Astrocyte (in vitro differentiated cells and primary cell): ENCODE measurements at places on chromosomes 16 and 17.
A peak's percentile ranks its signal among the peaks of the same experiment; 100 is the strongest.

- DNase-seq: no peak
Measured at GRCh38 chr16:85501900-85502299, 111.2 kb upstream of the GSE1 start.

- no peak for DNase-seq
Measured at GRCh38 chr16:77442078-77442477, 7.2 kb upstream of the ADAMTS18 start.

- DNase-seq: peak; percentile 95
Measured at GRCh38 chr16:28181515-28181914, 30.2 kb downstream of the XPO6 start.

DNA sequence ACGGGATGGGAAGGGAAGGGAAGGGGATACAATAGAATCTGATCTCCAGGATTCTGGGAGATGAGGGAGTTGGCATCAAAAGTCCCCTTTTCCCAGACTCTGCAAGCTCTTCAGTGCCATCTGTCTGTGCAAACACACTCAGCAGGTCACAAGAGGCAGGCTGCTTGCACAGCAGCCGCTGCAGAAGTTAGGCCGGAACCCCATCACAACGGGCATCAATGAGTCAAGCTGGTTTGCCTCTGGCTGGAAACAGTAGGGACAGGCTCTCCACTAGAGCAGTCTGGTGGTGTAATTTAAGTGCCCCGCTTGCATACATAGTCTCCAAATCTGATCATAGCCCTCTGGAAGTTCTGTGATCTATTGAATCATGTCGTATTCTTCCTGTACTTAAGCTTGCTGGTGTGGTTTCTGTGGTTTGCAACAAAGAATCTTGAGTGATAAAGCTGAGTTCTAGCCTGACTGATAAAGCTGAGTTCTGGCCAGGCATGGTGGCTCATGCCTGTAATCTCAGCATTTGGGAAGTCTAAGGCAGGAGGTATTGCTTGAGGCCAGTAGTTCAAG is 33.7 kb upstream of the KDM8 start:
- peak; percentile 99 for DNase-seq

DNA sequence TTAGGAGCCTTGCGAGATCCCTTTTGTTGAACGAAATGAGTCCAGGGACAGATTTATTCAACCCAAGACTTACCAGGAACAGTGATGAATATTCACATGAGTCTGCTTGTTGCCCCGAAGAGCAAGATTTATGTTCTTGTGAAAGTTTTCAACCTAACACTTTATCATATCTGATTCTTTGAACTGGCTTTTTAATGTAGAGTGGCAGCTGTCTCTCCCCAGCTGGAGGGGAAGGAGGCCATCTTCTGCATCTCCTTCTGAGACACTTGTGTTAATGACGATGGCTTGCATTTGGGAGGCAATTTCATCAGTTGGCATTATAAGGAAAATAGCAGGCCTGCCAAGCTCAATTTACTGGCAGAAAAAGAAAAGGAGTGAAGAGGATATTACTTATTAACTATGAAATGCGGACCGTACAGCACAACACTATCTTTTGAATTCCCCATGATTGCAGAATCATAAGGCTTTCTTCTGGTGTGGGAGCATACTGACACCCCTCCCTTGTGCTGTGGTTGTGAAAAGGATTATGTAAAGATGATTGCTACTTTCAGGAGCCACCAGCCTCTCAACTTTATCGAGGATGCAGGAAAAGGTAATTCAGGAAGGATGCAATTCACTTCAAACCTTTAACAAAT is 35.7 kb downstream of the SMARCE1 start:
- DNase-seq: no peak

- no peak for DNase-seq
Measured at GRCh38 chr16:82322177-82322576, 152.2 kb upstream of the MPHOSPH6 start.

DNA sequence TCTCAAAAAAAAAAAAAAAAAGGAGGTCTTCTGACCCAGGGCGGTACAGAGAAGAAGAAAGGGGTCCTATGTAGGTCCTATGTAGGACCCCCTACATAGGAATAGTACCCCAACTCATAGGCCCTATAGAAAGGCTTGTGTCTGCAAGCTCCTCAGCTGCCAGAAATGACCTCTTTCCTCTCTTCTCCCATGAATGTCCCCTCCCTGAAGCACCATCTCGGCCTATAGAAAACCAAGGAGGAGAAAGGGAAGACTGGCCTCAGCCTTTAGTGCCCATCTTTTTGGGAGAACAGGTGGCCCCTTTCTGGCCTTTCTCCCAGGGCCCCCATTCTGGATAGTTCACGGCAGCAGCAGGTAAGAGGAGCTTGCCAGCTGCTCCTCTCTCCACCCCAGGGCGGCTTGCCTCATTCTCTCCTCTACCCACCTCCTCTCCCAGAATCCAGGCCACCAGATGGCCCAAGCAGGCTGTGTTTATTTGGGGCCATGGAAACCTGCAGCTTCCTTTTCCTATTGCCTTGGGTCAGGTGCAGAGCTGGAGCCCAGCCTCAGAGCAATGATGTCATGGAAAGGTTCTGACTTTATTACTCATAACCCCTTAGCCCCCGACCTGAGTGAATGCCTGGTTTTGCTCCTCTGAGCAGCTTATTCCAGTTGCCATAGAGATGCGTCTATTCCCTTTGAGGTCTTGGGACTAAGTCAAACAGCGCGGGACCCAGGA is 1.6 kb upstream of the MRPL58 start:
- DNase-seq: peak; percentile 30

- DNase-seq: no peak
Measured at GRCh38 chr17:887551-888209, 91.9 kb downstream of the NXN start.

DNA sequence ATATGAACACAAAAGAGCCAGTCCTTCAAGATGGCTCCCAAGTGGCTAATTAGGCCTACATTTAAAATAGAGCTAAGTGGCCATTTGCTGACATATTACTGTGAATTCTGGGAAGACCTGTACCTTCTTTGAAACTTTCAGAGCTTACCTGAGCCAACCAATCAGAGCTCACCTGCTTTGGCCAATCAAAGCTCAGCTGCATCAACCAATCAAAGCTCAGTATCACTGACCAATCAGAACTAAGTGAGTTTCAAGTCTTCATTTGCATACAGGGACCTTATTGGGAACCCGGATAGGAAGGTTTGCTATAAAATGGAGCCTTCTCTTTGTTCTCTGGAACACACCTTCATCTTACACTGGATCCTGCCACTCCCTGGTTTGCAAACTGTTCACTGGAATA is 63.7 kb downstream of the FOXL1 start:
- no peak for DNase-seq

- DNase-seq: no peak
Measured at GRCh38 chr16:77373726-77374125, 61.1 kb downstream of the ADAMTS18 start.

DNA sequence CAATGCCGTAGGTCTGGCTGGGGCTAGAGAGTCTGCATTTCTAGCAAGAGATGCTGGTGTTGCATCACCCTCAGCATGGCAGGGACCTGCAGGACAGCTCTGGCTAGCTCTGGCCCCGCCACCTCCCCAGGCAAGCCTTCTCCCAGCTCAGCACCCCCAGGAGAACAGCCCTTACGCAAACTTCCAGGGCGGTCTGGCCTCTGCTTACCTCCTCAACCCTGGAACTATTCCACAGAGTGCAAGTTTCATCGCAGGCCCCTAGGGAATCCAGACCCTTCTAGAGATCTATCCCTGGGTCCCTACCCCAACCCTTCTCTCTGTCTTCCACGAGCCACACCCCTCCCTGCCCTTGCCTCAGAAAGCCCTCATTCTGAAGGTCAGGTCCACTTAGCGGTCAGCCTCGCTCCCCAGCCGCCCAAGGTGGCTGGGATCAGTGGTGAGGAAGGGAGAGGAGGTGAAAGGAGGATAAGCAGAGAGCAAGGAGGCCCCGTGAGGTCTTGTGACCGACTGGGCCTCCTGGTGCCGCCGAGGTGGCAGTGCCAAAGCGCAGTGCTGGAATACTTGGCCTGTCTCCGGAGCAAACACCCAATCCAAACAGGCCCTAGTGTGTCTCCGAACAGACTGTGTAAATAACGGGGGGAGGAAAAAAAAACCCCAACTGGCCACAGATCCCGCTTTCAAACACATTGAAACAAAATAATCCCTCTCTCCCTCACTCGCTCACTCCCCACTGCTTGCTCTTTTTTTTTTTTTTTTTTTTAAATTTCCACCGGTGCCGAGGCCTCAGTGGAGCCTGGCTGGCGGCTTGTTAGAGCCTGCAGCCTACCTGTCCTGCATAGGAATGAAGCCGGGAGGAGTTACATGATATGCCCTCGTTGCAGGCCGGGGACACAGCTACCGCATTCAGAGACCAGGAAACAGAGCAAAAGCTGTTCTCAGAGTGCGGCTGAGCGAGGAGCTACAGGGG is 380.9 kb downstream of the SOX9 start:
- no peak for DNase-seq

GRCh38 chr17:81583589-81584342 is 31.6 kb upstream of the FAAP100 start:
- DNase-seq: no peak

DNA sequence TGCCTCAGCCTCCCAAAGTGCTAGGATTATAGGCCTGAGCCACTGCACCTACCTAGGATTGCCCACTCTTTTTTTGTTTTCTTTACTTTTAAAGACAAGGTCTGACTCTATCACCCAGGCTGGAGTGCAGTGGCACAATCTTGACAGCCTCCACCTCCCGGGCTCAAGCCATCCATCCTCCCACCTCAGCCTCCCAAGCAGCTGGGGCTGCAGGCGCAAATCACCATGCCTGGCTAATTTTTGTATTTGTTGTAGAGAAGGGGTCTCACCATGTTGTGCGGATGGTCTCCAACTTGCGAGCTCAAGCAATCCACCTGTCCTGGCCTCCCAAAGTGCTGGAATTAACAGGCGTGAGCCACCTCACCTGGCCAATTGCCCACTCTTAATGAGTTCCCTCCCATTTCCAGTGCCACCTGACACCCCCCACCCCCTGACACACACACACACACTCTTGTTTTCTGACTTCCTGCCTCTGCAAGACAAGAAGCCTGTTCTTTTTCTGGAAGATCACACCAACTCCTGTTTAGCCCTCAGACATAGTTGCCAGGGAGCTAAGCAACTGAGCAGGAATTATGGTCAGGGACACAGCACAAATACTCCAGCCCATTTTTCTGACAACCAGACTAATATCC is 2.6 kb downstream of the OVCA2 start:
- no peak for DNase-seq

GRCh38 chr17:81328978-81329926 is 34.1 kb upstream of the SLC38A10 start:
- DNase-seq: peak; percentile 81
